Left ventricle myocardium superior (tissue), 1 donor: ENCODE measurements at places on chromosomes 11 and 22. TPM values are rescaled to one million over a fixed set of nuclear protein-coding genes. Genes with fewer than 3 reads are reported as not detected.

- no peak for DNase-seq
Observed at GRCh38 chr22:47994601-47995263, 1232.3 kb downstream of the TBC1D22A start.

DNA sequence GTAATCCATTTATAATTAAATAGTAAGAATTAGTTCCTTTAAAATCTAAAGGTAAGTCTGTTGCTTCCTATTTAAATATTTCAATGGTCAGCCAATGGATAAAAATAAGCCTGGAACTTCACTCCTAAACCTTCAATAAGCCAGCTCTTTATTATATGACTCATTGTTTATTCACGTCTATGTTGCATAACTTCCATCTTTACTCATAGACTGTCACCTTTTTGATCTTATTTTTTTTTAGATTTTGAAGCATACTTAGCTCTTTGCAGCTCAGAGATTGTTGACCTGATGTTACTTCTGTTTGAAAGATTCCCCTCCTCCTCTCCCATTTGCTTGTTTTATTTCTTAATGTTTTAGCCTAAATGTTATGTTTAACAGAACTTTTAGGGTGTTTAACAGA lies 1571.2 kb upstream of the RAG2 start:
- DNase-seq = no peak

- DNase-seq = no peak
Observed at GRCh38 chr11:124577716-124578427, 8.1 kb downstream of the OR8A1 start.

DNA sequence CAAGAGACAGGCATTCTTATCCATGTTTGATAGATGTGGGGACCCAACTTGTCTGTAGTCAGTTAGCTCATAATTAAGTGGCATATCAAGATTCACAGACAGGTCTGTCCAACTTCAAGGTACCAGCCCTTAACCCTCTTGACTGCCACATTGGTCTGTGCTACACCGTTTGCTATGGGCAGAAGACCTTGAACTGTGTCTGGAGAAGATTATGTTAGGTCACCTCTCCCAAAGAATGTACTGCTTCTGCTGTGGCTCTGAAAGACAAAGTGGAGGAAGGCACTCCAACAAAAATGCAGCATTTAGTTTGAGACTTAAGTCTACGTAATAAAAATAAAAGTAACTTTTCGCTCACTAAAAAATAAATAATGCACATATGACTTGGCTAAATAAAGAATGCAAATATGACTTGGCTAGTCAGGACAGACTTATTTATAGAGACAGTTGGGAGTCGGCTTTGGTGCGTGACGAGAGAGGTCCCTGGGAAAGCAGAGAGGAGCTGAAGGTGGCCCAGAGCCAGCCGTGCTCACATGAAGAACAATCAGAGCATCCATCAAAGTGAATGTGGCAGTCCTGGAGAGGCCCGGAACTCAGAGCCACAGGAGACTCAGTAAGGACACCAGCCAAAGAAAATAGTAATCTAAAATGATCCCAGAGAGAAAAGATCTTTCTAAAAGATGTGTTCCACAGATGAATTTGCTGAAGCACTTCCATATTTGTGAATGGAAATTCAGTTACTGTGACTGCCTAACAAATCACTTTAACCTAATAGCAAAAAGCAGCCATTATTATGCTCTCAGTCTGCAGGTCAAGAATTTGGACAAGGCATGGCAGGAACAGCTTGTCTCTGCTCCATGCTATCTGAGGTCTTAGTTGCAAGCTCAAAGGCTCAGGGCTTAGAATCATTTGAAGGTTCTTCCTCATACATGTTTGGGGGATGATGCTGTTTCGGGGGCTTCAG lies 35.0 kb downstream of the CWC15 start:
- DNase-seq = peak; percentile 84

GRCh38 chr11:11289669-11290068 lies 63.4 kb downstream of the CSNK2A3 start:
- no peak for DNase-seq

GRCh38 chr22:42961810-42962209 lies 53.1 kb downstream of the PACSIN2 start:
- no peak for DNase-seq

DNA sequence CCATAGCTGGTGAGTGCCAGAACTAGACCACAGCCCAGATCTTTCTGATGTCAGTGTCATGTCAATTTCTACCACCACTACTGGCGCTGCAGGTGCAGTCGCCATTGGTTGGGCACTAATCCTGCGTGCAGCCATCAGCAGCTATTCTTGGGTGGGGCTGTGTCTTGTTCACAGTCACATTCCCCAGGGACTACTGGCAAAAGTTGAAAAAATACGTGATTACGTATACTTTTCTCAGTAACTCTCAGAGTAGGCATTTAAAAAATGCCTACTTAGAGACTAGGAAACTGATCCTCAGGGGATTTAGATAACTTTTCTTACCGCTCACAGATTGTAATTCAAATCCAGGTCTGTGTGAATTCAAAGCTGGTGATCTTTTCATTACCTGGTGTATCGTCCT lies 127.7 kb downstream of the ADAMTS15 start:
- no peak for DNase-seq

DNA sequence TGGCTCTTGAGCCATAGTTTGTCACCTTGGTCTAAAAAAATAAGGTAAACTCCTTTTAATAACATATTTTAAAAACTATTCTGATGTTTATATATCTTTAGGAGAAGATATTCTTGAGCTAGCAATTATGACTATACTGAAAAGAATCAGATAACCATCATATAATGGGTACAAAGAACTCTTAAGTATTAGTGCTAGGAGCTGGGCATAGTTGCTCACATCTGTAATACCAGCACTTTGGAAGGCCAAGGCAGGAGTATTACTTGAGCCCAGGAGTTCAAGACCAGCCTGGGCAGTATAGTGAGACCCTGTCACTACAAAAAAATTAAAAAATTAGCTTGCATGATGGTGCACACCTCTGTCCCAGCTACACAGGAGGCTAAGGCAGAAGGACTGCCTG lies 54.0 kb upstream of the B3GNT6 start:
- DNase-seq = no peak

DNA sequence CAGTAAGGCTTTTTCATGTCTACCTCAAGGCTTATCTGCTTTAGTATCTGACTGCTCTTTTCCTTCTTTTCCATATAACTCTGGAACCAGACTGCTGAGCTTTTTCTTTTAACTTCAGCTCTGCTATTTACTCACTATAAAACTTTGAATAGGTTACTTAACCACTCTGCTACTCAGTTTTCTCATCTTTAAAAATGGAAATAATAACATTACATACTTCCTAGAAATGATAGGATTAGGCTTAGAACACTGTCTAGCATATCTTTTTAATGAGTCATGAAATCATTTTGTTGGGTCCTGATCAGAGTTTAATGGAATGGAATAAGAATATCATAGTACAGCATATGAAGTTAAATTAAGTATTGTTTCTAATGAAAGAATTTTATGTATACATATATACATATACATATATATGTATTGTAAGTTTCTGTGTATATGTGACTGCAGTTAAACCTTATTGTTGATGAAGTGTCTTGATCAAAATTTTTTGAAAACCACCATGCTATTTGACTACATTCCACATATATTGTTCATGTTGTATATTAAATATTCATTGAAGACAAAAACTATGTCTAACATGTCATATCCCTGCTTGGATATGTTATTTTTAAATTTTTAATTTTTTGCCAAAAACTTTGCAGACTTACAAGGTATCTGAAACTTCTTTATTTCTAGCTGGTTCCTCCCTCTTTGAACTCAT lies 120.2 kb downstream of the METTL15 start:
- DNase-seq = no peak

DNA sequence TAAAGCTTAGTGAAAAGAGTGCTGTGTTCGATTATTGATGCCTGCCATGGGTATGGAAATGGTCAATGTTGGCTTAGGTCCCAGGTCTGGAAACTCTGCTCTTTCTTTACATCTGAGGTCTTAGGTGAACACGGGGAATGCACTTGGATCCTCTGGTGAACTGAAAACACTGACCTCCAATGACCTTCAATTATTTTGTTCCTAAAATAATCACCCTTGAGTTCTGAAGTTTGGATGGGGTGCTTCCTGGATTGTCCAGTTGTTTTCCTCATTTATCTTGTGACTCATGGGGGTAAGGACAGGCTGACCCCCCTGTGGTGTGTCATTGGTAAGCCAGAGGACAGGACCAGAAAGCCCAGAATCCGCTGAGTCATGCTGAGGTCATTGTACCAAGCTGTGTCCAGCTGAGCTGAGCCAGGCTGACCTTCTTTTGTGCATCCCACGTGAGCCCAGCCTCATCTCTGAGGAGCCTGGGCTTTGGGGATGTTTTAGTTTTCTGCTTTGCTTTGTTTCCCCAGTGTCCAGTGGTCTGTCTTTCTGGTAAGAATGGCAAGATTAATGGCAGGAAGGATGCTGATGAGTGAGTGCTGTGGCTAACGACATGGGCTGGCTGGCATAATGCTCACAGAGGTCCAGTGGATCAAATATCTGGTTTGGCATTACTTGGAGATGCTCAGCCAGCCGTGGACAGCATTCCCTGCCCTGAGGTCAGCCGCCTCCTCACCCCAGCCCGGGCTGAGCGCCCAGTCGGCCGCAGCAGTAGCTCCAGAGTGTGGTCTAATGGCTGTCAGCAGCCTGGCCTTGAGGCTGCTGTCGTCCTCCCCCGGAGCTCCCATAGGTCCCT lies 35.6 kb downstream of the AMPD3 start:
- DNase-seq = peak; percentile 66

TAGLN gene
- 69.5 TPM for total RNA-seq

DNA sequence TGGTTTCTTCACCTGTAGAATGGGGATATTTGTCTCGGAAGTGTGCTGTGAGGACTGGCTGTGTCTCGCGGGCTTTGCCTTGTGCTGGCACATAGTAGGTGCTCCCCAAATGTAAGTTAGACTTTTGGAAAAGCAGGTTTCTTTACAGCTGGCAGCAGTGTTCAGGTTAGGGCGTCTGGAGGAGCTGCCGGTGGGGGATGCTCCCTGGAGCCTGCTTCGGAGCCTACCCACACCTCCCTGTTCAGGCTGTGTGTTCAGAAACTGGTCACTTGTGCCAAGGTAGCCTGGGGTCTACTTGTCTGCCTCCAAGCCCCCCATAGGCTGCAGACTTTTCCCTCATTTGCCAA lies 60.0 kb downstream of the OTOG start:
- no peak for DNase-seq

DNA sequence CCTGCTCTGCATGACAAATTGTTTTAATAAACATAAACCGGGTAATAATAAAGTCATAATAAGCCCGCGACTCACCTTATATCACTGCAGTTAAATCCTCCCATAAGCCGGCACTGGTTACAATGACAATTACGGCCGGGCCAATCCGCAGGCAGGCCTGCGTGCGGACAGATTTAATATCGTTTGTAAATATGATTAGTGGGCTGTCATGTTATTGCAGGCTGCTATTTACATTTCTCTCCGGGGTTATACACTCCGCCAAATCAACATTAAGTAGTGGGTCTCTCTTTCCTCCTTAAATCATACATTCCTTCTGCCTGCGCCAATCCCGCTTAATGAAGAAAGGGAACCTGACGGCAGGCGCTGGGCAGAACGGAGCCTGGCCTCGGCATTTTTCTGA lies 51.8 kb upstream of the LMO1 start:
- DNase-seq = no peak

- no peak for DNase-seq
Observed at GRCh38 chr11:40252236-40252635, 1207.2 kb downstream of the LRRC4C start.

FAM181B gene
- 0.07 TPM for total RNA-seq

PATE4 gene
- not detected for total RNA-seq

- peak; percentile 91 for DNase-seq
Observed at GRCh38 chr11:33039274-33040032, at the start of gene TCP11L1. Gene TCP11L1 (plus strand): TSS chr11:33039572. CDS start chr11:33043774, 4,202 bp downstream.

CYB5R2 gene
- 1.2 TPM for total RNA-seq

- DNase-seq = no peak
Observed at GRCh38 chr11:77316733-77317342, 15.4 kb upstream of the GDPD4 start.

GRCh38 chr11:44797886-44798606 lies 71.3 kb downstream of the TSPAN18 start:
- no peak for DNase-seq

- DNase-seq = no peak
Observed at GRCh38 chr22:32411402-32411801, 645 bp downstream of the RTCB start.

GRCh38 chr11:63614136-63614671 lies at the start of gene PLAAT3:
Gene PLAAT3 (minus strand): TSS chr11:63614433. CDS start chr11:63614014, 419 bp downstream.
- DNase-seq = peak; percentile 92

KCNE3 gene
- 2.3 TPM for total RNA-seq

PNPLA3 gene
- 0.25 TPM for total RNA-seq

- DNase-seq = no peak
Observed at GRCh38 chr11:34890812-34891211, 25.4 kb downstream of the APIP start.

- DNase-seq = no peak
Observed at GRCh38 chr11:35162745-35163144, 23.8 kb downstream of the CD44 start.

DNA sequence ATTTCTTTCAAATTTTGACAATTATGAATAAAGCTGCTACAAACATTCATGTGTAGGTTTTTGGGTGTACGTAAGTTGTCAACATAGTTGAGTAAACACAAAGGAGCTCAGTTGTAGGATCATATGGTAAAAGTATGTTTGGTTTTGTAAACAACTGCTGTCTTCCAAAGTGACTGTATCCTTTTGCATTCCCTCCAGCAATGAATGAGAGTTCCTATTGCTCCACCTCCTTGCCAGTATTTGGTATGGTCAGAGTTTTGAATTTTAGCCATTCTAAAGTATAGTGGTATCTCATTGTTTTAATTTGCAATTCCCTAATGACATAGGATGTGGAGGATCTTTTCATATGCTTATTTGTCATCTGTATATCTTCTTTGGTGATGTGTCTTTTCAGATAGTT lies 28.0 kb upstream of the PHOX2A start:
- no peak for DNase-seq

DNA sequence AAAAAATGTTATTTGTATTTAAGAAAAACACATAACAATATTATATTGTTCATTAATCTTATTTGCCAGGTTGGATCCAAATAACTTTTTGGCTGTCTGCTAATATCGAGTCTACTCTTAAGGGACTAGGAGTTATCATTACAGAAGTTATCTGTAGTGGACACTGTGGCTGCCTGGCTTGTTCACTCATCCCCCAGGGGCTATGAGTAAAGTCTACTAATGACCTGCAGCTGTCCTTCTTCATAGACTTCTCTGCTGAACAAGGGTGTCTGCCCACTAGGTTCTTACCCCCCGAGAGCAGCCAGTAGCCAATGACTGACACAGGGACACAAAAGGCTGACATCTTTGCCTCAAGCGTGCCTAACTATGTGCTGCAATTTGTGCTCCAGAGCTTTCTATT lies 69.7 kb downstream of the APIP start:
- DNase-seq = no peak
